ENCODE measurements at places on chromosomes 2 and 18.

GRCh38 chr2:17479875-17480274 lies 38.4 kb downstream of the RAD51AP2 start:
- DNase-seq, result no peak

GRCh38 chr2:101030866-101031554 lies 28.9 kb downstream of the RPL31 start:
- no peak for DNase-seq

DNA sequence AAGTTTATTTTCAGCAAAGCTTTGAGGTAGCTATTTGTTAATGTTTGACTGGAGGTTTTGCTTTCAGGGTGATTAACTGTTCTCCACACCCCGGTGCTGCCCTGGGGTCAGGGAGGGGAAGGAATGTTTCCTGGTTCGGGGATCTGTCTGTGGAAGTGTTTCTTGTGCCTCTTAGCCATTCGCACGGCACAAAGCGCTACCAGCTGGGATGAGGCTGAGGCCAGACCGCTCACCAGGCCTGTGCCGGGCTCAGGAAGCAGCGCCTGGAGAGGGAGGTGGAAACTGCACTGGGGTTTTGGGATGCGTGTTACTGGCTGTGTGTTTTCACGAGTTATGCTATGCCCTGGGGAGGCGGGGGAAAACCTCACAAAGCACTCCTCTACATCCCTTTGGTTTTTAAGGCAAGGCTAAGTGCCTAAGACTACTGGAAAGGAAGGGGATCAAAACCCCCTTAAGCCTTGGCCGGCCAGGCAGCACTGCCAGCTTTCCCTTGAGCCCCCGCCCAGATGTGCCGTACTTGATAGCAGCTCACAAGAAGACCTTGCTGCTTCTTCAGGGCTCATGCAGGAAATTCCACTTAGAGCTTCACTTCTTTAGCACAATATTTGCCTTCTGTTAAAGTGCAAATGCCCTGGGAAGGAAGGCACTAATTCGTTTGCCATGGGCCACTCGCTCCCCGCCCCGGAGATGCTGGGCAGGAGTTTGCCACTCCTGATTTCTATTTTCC lies 65.7 kb upstream of the CNGA3 start:
- no peak for DNase-seq

GRCh38 chr2:132780651-132781050 lies 110.6 kb upstream of the LYPD1 start:
- DNase-seq, result no peak

DNA sequence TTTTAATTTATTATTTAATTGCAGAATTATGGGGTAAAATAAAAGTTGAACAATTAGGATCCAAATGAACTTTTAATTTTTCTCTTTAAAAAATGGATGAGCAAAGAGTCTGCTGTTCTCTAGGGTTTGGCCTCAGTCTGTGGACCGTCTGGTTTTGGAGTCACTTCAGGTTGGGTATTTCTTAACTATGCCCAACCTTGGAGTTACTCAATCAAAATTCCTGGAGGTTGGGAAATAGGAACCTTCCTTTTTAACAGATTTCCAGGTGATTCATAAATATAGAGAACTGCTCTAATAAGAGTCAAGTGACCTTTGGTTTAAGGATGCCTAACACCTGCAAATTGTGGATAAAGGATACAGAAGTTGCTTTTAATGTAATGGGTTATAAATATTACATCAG lies 241.5 kb upstream of the GCFC2 start:
- no peak for DNase-seq

- DNase-seq, result no peak
Measured at GRCh38 chr2:3608373-3609278, 13.7 kb downstream of the COLEC11 start.

GRCh38 chr18:59851784-59852399 lies 47.9 kb upstream of the PMAIP1 start:
- no peak for DNase-seq

- DNase-seq, result no peak
Measured at GRCh38 chr18:26614374-26614773, 66.0 kb upstream of the KCTD1 start.

DNA sequence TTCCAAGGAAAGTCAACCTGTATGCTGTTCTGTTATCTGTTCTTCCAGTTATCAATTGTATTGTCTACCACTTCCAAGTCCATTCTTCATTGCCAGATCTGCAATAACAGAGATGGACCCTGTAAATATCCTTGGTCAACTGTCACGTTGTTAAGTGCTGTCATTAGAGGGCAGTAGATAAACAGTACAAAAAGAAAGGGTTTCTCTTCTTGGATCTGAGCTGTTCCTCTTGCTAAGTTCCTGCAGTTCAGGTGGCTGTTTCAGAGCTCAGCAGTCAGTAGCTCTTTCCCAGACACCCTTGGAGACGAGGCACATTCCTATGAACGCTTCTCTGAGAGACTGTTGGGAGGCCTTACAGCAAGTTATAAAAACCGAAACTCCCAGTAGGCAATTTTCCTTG lies 957.1 kb upstream of the CHAC2 start:
- DNase-seq, result no peak

GRCh38 chr2:239152916-239153305 lies 247.9 kb downstream of the HDAC4 start:
- DNase-seq, result no peak

- DNase-seq, result no peak
Measured at GRCh38 chr18:69697069-69697468, 250.6 kb downstream of the CD226 start.

Data from stimulated activated CD8-positive, alpha-beta memory T cell treated with anti-CD3 and anti-CD28 coated beads, Interleukin-2, amount 100 ng/mL, for 1 hour (primary cell).